ENCODE measurements at places on chromosomes 6 and 20. TPM values are rescaled to one million over a fixed set of nuclear protein-coding genes. Genes with fewer than 3 reads are reported as not detected.

GRCh38 chr6:144349690-144350527 is 64.8 kb downstream of the UTRN start:
- peak overlapping the region; percentile 88 for H3K4me3 ChIP-seq
- no peak for DNase-seq
- peaks cover 8% of the 10 kb centered on the region for H3K36me3 ChIP-seq
- peak overlapping the region; percentile 98 for H3K27ac ChIP-seq
- no peaks in the 10 kb centered on the region for H3K27me3 ChIP-seq
- H3K4me1 ChIP-seq = peaks cover 74% of the 10 kb centered on the region

DNA sequence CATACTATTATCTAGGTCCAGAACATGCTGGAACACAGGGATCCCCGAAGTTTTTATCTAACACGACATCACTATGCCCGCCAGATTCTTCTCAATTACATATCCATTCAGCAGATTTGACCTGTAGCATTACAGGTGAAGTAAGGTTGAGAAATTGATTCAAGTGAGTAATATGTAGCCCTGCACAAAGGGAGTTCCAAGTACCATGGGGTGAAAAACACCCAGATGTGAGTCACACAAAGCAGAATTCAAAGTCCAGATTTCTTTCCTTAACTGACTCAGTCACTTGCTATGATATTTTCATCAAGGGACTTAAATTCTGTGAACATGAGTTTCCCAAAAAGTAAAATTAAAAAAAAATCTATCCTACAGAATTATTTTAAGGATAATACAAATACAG is 655.4 kb upstream of the PTCHD4 start:
- H3K36me3 ChIP-seq = no peaks in the 10 kb centered on the region
- H3K4me1 ChIP-seq = no peaks in the 10 kb centered on the region
- H3K27me3 ChIP-seq = no peaks in the 10 kb centered on the region
- H3K27ac ChIP-seq = no peak overlapping the region
- no peak overlapping the region for H3K4me3 ChIP-seq
- no peak for DNase-seq

DNA sequence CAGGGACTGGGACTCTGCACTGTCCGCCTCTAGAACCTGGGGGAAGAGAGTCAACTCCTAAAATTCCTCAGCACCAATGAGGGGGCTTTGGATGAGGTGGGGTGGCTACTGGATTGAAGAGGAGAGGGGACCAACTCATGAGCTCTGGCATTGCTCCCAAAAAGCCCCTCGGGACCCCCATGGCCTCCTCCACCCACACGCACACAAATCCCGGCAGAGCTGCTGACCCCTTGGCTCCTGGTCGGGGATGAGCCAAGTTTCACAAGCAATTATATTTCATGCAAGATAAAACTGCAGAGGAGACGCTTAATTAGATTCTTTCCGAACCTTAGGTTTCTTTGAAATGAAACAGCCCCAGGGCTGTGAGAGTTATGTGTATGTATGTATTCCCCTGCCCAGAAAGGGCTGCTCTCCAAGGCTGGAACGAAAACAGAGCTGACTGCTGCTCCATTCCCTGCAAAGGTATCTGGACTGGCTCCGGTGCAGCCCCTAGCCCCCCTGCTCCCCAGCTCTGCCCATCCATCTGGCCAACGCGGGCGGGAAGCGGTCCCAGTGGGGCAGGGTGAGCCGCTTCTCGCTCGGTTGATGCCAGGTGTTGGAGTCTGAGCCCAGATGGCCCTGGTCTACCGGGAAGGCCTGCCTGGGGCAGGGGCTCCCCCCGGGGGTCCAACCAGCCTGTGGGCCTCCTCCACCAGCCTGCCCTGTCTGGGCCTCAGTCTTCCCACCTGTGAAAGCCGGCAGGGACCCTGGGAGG is 46.8 kb upstream of the STX16 start:
- H3K27me3 ChIP-seq = peaks cover 15% of the 10 kb centered on the region
- no peak overlapping the region for H3K4me3 ChIP-seq
- peaks cover under 1% of the 10 kb centered on the region for H3K4me1 ChIP-seq
- no peaks in the 10 kb centered on the region for H3K36me3 ChIP-seq
- no peak overlapping the region for H3K27ac ChIP-seq

The SYCP2 gene
- total RNA-seq = 5.3 TPM

The MAPK13 gene
- total RNA-seq = 32.1 TPM

The APOBEC2 gene
- total RNA-seq = not detected

DNA sequence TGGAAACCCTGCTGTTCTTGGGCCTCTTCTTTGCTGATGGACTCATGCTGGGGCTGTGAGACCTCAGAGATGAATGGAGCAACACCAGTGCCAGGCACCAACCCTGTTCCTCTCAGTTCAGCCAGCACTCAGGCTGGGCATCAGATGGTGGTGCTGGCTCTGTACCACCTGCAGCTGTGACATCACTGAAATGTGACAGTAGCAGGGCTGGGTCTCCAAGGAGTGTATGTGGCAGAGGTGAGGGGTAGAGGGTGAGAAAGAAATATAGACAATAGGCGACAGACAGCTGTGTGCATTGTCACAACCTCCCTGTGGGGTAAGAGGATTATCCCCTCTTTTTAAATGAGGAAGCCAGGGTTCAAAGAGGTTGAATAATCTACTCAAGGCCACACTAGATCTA is at the start of gene TP53TG5:
TSS of gene TP53TG5 (minus strand) at position 135 of the 400 bp plus-strand sequence. CDS start at position 46, 89 bp downstream.
- H3K36me3 ChIP-seq = peaks cover 2% of the 10 kb centered on the region
- no peak for DNase-seq
- H3K4me1 ChIP-seq = peaks cover 15% of the 10 kb centered on the region
- no peak within 1 kb of the TSS for H3K4me3 ChIP-seq
- no peak within 1 kb of the TSS for H3K27ac ChIP-seq
- no peaks in the 10 kb centered on the region for H3K27me3 ChIP-seq

The SAPCD1 gene
- 4.2 TPM for total RNA-seq

DNA sequence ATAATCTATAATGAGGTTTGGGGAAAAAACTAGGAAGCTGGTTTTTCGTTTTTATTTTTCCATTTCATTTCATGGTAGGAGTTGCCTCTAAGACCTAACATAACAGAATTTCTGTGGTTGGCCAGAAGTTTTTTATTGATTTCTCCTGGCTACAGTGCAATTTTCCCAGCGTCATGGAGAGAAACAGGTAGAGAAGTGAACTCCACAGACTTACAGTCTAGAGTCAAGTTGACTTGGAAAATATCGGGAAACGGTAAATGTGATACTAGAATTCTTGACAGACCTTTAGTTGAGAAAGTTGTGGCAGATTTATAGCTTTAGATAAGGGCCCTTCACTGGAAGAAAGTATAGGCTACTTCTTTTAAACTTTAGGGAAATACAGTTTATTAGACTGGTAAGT is 238.3 kb downstream of the DOK5 start:
- H3K36me3 ChIP-seq = no peaks in the 10 kb centered on the region
- no peaks in the 10 kb centered on the region for H3K4me1 ChIP-seq
- H3K27me3 ChIP-seq = peaks cover 22% of the 10 kb centered on the region

DNA sequence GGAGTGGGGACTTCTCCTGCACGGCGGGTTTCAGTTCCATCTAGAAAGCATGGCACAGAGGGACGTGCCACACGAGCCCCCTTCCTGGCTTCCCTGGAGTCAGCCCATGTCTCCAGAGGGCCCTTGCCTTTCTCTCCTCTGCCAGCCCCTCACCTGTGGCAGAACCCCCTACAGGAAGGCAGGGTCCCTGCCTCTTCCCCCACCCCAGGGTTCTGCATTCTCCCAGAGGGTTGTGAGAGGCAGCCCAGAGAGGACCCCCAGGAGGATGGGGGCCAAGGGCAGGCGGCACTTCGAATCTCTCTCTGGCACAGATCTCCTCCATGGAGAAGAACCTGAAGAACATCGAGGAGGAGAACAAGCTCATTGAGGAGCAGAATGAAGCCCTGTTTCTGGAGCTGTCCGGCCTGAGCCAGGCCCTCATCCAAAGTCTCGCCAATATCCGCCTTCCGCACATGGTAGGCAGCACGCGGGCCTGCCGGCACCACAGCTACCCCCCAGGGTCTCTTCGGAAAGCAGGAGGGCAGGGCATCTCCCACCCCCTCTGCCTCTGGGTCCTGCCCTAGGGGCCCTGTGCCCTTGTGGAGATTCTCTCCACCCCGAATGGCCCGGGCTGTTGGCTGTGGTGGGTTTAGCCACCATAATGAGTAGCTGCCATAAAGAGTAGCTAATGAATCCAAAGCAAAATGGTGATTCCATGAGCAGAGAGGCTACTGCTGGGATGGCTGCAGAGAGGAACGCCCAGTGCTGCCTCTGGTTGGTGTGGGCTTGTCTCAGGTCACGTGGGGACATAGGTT is 15.9 kb upstream of the PCMTD2 start:
- H3K27ac ChIP-seq = no peak overlapping the region
- no peaks in the 10 kb centered on the region for H3K36me3 ChIP-seq
- H3K4me3 ChIP-seq = no peak overlapping the region
- H3K4me1 ChIP-seq = peaks cover 8% of the 10 kb centered on the region
- DNase-seq = no peak

GRCh38 chr6:10682355-10682988 is 11.9 kb downstream of the C6orf52 start:
- H3K4me1 ChIP-seq = no peaks in the 10 kb centered on the region
- H3K36me3 ChIP-seq = no peaks in the 10 kb centered on the region

DNA sequence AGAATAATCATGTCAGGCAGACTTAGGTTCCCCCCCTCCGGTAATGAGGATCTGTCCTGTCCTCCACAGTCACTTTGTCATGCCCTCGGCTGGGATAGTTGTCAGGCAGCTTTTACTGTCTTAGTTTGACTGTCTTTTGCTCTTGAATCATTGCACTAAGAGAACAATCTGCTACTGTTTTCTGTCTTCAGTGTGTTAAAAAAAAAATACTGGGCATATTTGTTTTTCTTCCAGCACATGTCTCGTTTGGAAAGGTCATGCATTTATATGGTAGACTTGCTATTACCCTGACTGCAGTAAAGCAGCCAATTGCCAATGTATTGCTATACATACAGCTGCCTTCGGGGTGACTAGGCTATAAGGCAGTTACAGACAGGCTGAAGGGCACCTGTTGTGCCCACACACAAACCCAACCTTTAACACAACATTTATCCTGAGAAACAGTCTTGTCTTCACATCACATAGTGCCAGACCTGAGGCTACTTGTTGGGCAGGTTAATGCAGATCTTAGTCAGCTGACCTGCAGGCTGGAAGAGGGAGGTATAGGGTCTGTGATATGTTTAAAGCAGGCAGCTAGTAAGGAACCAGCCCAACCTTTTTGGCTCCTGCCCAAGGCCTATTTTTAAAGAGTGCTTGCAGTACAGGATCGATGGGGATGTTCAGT is 26.7 kb downstream of the ARFGEF3 start:
- DNase-seq = no peak
- H3K27ac ChIP-seq = no peak overlapping the region
- no peak overlapping the region for H3K4me3 ChIP-seq

DNA sequence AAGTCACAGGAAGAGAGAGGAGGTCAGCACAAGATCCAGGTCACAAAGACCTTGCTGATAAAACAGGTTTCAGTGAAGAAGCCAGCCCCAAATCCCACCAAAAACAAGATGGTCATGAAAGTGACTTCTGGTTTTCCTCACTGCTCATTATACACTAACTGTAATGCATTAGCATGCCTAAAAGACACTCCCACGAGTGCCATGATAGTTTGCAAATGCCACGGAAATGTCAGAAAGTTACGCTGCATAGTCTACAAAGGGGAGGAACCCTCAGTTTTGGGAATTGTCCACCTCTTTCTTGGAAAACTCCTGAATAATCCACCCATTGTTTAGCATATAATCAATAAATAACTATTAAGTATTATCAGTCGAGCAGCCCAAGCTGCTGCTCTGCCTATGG is 427.2 kb downstream of the RFPL4B start:
- H3K4me1 ChIP-seq = no peaks in the 10 kb centered on the region
- no peak for DNase-seq
- no peaks in the 10 kb centered on the region for H3K27me3 ChIP-seq
- no peaks in the 10 kb centered on the region for H3K36me3 ChIP-seq
- H3K4me3 ChIP-seq = no peak overlapping the region
- H3K27ac ChIP-seq = no peak overlapping the region

The BTN1A1 gene
- 0.10 TPM for total RNA-seq

The GCNT2 gene
- total RNA-seq = 2.9 TPM

The MEP1A gene
- not detected for total RNA-seq

GRCh38 chr20:61486198-61486597 is 234.1 kb downstream of the CDH4 start:
- H3K27me3 ChIP-seq = peaks cover 9% of the 10 kb centered on the region
- H3K4me1 ChIP-seq = no peaks in the 10 kb centered on the region
- no peak overlapping the region for H3K4me3 ChIP-seq
- no peak for DNase-seq

- H3K36me3 ChIP-seq = no peaks in the 10 kb centered on the region
- H3K4me1 ChIP-seq = no peaks in the 10 kb centered on the region
- no peak overlapping the region for H3K4me3 ChIP-seq
- DNase-seq = no peak
Observed at GRCh38 chr6:133463790-133464189, 222.6 kb downstream of the EYA4 start.

The CST4 gene
- total RNA-seq = not detected

The FAM217A gene
- total RNA-seq = not detected

- peaks cover 2% of the 10 kb centered on the region for H3K4me1 ChIP-seq
- no peak overlapping the region for H3K27ac ChIP-seq
- H3K27me3 ChIP-seq = no peaks in the 10 kb centered on the region
- no peak overlapping the region for H3K4me3 ChIP-seq
Observed at GRCh38 chr6:116420341-116420740, 40.8 kb upstream of the CALHM6 start.

DNA sequence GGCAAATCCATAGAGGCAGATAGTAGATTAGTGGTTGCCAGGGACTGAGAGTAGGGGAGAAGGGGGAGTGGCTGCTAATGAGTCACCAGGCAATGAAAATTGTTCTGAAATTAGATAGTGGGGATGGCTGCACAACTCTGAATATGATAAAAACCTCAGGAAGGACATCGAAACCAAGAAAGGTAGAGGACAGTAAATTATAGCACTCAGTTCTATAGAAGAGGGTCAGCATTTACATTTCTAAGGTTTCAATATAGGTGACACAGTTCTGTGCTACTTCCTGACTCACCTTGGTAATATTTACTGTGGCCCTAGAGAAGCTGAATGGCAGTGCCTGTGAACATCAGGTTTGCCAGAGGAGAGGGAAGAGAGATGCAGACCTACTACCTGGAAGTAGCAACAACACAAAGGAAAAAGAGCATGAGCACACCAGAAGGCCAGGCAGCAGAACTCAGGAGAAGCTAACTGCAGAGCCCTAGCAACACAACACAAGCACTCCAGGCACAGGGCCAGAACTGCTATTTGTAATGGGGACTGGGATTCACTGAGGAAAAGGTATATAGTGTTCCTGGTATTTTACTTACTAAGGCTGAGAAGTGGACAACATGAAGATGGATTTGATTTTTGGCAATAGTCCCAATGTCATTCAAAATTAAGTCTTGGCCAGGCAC is 75.9 kb downstream of the PLCG1 start:
- no peaks in the 10 kb centered on the region for H3K27me3 ChIP-seq
- peaks cover 11% of the 10 kb centered on the region for H3K4me1 ChIP-seq
- no peak overlapping the region for H3K4me3 ChIP-seq
- no peak overlapping the region for H3K27ac ChIP-seq
- H3K36me3 ChIP-seq = peaks cover 3% of the 10 kb centered on the region

GRCh38 chr6:14729129-14729871 is 516.6 kb upstream of the JARID2 start:
- no peak for DNase-seq
- peak overlapping the region; percentile 25 for H3K4me3 ChIP-seq
- H3K4me1 ChIP-seq = peaks cover 46% of the 10 kb centered on the region
- H3K27ac ChIP-seq = peak overlapping the region; percentile 83
- H3K27me3 ChIP-seq = no peaks in the 10 kb centered on the region
- H3K36me3 ChIP-seq = no peaks in the 10 kb centered on the region
